Sigmoid colon (tissue), 7 donors: ENCODE measurements at places on chromosomes 1 and 21.

DNA sequence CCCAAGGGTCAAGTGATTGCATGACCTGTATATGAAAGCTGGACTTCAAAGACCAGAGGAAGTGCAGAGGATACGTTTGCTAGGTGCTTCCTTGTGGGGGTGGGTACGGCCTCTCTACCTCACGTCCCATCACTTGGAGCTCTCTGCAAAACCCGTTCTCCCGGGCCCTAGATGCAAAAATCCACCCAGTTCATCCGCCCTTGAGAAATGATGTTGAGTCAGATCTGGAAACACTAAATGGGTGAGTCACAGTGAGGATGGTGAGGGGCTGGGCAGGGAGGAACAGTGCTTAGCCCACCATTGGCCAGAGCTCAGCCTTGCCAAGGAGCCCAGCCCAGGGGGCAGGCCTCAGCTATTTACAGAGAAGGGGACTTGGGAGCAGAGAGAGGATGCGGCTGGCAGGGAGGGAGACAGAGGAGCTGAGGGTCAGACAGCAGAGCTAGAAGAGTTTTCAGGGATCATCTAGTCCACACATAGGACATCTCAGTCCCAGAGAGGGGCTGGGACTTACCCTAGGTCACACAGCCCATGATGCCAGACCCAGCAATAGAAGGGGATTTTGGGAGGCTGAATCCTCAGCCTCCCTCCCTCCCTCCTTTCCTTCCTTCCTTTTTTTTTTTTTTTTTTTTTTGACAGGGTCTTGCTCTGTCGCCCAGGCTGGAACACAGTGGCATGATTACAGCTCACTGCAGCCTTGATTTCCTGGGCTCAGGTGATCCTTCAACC lies 14.6 kb downstream of the ARHGEF10L start:
- no peaks in the 10 kb centered on the region for H3K27me3 ChIP-seq
- H3K4me1 ChIP-seq, result peaks cover 25% of the 10 kb centered on the region
- peak overlapping the region; percentile 55 for H3K27ac ChIP-seq
- no peaks in the 10 kb centered on the region for H3K36me3 ChIP-seq
- no peak overlapping the region for H3K4me3 ChIP-seq

- H3K4me1 ChIP-seq, result peaks cover 18% of the 10 kb centered on the region
- DNase-seq, result no peak
These were observed 36.2 kb upstream of the ZNF496 start for GRCh38 chr1:247367786-247368422.

- no peaks in the 10 kb centered on the region for H3K36me3 ChIP-seq
- H3K4me3 ChIP-seq, result no peak overlapping the region
- no peak for DNase-seq
- no peak overlapping the region for H3K27ac ChIP-seq
These were observed 53.2 kb downstream of the DNAJC6 start for GRCh38 chr1:65362545-65362944.

DNA sequence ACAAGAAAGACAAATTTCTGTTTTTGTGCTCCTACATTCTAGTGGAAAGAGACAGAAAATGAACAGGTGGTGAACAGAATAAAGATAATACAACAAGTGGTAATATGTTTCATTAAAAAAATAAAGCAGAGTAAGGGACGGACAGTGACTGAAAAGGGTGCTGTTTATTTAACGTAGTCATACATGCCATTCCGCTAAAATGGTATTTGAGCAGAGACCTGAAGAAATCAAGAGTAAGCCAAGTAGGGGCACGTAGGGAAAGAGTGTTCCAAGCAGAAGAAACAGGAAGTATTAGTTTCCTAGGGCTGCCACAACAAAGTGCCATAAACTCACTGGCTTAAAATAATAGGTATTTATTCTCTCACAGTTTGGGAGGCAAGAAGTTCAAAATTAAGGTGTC lies 65.6 kb upstream of the KCTD3 start:
- no peaks in the 10 kb centered on the region for H3K36me3 ChIP-seq
- H3K4me3 ChIP-seq, result no peak overlapping the region
- DNase-seq, result no peak
- no peak overlapping the region for H3K27ac ChIP-seq
- H3K4me1 ChIP-seq, result no peaks in the 10 kb centered on the region

- H3K27me3 ChIP-seq, result no peaks in the 10 kb centered on the region
- H3K4me1 ChIP-seq, result no peaks in the 10 kb centered on the region
- no peak overlapping the region for H3K4me3 ChIP-seq
- no peak for DNase-seq
These were observed 25.8 kb upstream of the THEM4 start for GRCh38 chr1:151935154-151935553.
